T-cell (primary cell): ENCODE measurements at places on chromosomes 2 and 18.

DNA sequence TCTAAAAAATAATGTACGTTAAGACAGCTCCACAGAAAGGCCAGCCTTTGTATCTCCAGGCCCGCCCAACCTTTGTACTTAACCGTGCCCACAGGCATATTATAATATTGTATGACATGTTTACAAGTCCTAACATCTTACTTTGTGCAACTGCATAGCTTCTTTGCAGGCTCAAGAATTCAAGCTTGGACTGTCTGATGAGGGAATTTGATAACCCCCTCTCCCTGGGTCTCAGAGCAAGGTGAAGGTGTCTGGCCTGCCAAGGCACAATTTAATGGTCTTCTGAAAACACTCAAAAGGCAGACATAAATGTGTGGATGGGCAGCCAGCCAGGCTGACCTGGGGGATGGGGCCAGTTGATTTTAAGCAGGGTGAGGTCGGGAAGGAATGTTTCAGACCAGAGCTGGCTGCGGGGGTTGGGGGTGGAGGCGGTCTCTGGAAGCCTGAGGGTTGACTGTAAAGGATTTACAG lies 732.7 kb upstream of the FANCL start:
- DNase-seq, result no peak

- no peak for DNase-seq
Measured at GRCh38 chr2:216546641-216547403, 48.2 kb downstream of the RPL37A start.

- DNase-seq, result no peak
Measured at GRCh38 chr18:43389163-43389562, 111.9 kb upstream of the SYT4 start.

GRCh38 chr2:226767056-226767813 lies 32.4 kb downstream of the IRS1 start:
- DNase-seq, result no peak
